ENCODE measurements at places on chromosomes 12 and 14. TPM values are rescaled to one million over a fixed set of nuclear protein-coding genes. Genes with fewer than 3 reads are reported as not detected.

GRCh38 chr14:96097752-96098151, 58.6 kb downstream of the C14orf132 start:
- DNase-seq: no peak

- no peak for DNase-seq
Measured at GRCh38 chr14:24289649-24290280, 9.8 kb downstream of the DHRS1 start.

SMIM41 gene
- 0.21 TPM for total RNA-seq

DNA sequence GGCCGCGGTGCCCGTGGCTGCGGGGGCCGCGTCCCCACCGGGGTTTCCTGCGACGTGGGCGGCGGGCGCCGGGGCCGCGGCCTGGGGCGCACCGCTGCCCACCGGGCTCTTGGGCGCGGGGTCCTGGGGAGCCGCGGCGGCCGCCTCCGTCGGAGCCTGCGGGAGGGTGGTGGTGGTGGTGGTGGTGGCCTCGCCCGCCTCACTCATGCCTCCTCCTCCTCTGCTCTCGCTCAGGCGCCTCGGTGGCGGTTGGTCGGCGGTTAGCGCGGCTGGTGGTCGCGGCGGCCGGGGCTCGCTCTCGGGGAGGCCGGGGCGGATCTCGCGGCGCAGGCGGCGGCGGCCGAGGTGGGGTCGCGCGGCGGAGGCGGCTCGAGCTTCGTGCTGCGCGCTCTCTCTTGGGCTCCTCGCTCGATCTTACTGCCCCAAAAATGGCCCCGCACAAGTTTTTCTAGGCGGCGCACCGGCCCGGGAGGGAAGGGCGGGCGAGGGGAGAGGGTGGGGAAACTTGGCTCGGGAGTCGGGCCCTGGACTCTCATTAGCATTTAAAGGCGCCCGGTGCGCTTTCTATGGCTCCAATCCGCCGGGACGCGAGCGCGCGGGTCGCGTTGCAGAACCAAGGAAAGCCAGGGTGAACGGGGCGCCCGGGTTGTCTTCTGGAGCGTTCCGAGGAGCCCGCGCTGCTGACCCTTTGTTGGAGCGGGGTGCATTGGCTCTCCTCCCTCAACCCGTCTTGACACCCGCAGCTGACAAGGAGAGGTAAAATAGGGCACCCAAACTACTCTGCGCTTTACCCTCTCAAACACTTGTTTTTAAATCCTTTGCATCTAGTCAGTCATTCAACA, at the start of gene YBX3:
YBX3 (minus strand) TSS at position 419 of the 842 bp plus-strand sequence; CDS start at position 207, 212 bp downstream.
- peak; percentile 48 for DNase-seq

DNA sequence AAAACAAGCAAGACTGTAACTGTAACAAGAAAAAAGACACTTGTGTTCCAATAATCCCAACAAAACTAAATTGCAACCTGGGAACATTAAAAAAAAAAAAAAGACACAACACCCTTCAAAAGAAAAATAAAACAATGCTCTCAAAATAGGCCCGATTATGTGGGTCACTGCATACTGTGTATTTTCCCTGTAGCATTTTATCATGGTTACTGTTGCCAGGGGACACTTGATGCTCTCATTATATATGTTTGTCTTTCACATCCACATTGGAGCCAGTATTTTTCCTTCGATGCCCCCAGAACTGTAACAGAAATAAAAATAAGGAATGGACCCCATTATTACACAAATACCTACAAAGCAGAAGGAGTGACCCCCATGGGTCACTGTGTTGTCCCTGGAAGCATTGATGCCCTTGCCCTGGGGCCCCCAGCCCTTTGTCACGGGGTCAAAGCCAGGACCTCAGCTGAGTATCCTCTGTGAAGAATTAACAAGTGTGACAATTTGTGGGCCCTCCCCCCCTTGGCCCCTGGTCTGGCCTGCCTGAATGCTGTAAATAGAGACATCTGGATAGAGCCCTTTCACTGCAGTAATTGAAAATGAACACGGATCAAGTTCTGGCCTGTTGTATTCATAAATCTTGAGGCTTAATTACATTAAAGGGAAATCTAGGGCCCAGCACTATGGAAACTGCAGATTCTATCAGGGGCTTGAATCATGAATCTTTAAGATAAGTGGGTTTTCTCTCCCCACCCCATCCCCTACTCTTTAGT, 72.8 kb downstream of the C12orf42 start:
- DNase-seq: no peak

DNA sequence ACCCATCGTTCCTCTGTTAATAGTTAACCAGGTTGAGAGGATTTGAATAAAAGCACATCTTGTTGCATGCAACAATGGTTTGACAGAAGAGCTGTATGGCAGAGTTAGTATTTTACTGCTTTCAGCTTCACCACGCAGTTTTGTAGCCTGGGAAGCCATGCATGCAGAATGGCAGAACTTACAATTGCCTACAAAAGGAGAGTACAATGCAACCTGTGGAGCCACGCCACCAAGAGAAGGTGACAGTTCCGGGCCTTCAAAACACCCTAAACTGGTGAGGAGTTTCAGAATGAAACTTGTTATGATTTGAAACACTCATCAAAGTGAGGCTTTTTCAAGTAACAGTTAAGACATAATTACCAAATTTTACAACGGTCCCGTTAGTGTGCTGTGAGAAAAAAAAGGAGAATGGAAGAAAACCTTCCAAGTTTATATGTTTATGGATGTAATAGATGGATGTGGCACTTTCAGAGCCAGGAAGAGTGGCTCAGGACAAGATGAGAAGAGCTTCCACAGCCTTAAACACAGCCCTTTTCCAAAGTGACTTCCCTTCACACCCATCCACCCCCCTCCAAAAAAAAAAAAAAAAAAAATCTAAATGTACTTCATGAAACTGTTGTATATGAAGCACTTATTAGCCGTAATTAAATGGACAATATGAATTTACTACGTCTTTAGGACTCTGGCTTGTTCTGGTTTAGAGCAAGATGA, 158.7 kb downstream of the EGLN3 start:
- no peak for DNase-seq

KLRB1 gene
- not detected for total RNA-seq

GRCh38 chr12:39103552-39104165, 198.3 kb upstream of the CPNE8 start:
- DNase-seq: peak; percentile 17

Data from pulmonary artery endothelial cell (primary cell).